ENCODE measurements at places on chromosomes 12 and 14.
A peak's percentile ranks its signal among the peaks of the same experiment; 100 is the strongest.

- DNase-seq = no peak
Observed at GRCh38 chr12:93015871-93016751, 87.0 kb upstream of the EEA1 start.

GRCh38 chr12:6078398-6079096, 45.9 kb downstream of the VWF start:
- DNase-seq = no peak

GRCh38 chr14:50797250-50798047, 33.5 kb downstream of the NIN start:
- DNase-seq = no peak

- DNase-seq = no peak
Observed at GRCh38 chr14:52862632-52863333, 71.4 kb upstream of the GNPNAT1 start.

- peak; percentile 46 for DNase-seq
Observed at GRCh38 chr12:51217133-51217967, 512 bp downstream of the POU6F1 start.

- no peak for DNase-seq
Observed at GRCh38 chr14:99316281-99317163, 44.5 kb upstream of the BCL11B start.

DNA sequence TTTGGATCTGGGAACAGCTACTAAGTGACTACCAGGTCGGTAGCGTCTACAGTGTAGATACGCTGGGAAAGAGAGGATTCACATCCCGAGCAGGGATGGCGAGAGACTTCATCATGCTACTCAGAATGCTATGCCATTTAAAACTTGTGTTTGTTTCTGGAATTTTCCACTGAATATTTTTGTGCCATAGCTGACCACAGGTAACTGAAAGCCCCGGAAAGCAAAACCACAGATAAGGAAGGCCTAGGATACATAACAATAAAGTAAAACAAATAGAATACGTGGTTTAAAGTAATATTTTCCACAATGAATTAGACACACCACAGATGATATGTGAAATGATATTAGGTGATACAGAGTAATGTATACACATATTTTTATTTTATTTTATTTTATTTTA, 7.9 kb upstream of the HCAR1 start:
- no peak for DNase-seq

- no peak for DNase-seq
Observed at GRCh38 chr12:117091758-117092510, 7.3 kb downstream of the TESC start.

DNA sequence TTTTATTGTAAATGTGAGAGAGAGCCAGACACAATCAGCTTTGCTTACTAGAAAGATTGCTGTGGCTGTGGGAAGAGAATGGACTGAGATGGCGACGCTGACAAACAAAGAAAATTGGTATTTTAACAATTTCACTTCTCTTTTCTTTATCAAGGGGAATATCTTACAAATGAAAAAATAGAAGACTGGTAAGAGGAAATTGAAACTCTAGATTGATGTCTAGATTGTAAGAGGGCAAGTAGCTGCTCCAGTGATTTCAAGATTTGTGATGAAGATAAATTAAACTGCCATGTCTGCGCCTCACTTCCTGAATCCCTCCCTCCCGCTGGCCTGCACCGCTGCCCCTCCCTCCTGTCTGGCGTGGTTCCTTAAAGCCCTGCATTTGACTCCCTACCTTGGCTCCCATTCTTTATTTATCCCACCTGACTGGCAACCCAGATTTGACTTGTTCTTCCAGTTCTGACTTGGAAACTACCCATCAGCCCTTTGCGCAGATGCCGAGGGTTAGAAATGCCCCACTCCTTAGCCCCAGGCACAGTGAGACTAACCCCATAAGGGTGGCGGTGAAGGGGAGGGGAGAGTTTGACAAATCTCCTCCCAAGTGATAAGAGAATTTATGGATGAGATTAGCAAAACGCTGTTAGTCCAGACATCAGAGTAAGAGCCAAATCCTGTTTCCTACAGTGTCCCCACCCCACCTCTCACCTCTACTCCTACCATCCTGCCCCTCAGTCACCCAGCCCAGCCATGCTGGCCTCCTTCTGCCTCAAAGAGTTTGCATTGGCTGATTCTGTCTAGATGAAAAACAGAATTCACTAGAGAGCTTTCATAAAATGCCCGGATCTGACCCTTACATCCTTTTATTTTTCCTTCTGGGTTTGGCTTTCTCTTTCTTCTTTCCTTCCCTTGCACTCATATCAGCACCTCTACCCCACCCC, 125.3 kb upstream of the ATF7IP start:
- no peak for DNase-seq

DNA sequence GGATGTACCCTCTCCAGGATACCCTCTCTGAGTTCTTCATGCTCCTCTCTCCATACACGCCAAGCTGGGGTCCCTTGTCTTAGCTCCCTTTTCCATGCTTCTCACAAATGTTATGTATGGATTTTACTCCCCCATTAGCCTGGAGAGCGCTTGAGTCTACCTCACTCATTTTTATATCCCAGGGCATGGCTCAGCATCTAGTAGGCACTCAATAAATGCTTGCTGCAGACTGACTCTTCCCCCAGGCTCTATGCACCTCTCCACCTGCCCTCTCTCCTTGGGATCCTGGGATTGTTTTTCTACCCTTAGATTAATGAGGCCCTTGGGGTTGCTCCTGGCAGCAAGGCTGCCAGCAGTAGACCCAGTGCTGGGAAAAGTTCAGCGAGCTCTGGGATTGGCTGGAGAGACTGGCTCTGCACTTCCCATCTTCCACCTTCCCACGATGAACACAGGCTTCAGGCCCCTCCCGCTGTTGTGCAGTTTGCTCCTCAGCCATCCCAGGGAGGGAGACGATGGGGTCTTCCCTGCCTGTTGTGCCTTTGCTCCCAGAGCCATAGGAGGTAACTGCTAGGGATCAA, 2.2 kb downstream of the NRIP2 start:
- DNase-seq = no peak

DNA sequence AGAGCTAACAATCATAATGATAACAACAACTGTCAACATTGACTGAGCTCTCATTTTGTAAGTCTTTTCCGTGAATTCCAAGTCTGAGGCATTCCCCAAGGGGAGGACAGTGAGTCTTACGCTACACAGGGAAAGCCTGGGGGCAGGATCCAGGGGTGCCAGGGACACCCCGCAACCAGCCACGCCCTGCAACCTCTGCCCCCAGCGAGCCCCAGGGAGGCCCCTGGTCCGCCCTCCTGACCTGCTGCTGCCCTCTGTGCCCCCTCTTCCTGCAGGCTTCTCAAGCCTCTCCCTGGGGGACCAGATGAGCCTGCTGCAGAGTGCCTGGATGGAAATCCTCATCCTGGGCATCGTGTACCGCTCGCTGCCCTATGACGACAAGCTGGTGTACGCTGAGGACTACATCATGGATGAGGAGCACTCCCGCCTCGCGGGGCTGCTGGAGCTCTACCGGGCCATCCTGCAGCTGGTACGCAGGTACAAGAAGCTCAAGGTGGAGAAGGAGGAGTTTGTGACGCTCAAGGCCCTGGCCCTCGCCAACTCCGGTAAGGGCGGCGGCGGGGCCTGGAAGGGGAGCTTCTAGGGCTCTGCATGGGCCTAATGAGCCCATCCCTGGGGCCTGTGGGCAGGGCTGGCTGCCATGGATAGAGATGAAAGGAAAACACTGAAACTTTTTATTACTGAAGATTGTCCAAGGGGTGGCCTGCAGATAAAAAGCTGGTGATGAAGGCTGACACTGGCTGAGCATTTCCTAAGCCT, 115.4 kb downstream of the ESRRB start:
- DNase-seq = no peak

DNA sequence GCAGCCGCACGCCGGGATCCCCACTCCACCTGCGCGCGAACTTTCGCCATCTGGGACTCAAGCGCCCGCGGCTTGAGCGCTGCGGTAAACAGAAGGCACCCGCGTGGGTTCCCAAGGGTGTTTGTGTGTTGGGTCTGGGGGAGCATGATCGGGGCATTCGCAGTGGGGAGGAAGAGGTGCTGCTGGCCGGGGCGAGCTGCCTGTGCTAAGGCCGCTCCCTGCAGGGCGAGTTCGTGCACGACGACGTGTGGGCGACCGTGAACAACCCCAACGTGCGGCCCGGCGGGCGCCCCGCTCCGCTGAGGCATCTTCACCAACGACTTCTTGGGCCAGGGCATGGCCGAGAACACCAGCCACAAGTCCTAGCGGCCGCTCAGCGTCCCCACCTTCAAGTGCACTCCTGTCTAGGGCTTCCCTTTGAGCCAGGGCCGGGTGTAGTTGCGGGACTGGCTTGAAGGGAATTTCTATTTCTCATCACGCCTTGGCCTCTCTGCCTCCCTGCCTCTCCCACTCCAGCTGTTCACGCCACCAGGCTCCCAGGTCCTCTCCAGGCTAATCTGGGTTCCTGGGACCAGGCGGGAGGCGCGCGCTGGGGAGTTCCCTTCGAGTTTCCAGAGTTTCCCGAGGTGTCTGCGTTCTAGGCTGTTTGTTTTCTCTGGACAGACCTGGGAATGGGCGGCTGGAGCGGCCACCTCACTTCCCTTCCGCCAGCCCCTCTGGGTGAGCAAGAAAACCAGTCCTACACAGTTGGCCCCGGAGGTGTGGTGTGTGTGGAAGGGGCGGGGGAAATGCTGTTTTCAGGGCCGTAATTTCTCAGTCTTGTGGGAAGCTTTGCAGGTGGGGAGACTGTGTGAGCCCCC, 417.8 kb upstream of the TMTC1 start:
- DNase-seq = no peak

- DNase-seq = no peak
Observed at GRCh38 chr12:12546314-12546772, 16.3 kb downstream of the DUSP16 start.

- no peak for DNase-seq
Observed at GRCh38 chr12:88960213-88960878, 380.1 kb upstream of the KITLG start.

- DNase-seq = no peak
Observed at GRCh38 chr12:131038159-131038558, 84.5 kb downstream of the ADGRD1 start.

GRCh38 chr12:106760184-106760531, 14.3 kb upstream of the RIC8B start:
- DNase-seq = no peak

- no peak for DNase-seq
Observed at GRCh38 chr12:6386491-6386890, 2.5 kb downstream of the LTBR start.

GRCh38 chr12:99495799-99496198, 151.8 kb upstream of the GARIN6 start:
- DNase-seq = no peak

DNA sequence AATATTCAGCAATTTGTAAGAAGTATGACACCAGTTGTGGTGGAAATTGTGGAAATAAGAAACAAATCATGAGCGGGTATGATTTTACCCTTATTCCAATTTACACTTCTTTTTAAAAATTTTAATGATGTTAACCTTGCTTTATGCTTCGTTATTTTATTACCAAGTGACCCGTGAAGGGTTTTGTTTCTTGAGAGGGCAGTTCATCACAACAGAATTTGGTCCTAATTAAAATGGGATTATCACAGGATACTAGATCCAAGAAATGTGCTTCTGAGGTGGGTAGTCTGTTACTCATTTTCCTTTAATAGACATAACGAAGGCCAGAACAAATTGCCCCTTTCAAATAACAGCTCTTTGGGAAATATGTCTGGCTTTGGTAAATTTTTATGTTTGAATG, 25.5 kb upstream of the RASSF8 start:
- no peak for DNase-seq

DNA sequence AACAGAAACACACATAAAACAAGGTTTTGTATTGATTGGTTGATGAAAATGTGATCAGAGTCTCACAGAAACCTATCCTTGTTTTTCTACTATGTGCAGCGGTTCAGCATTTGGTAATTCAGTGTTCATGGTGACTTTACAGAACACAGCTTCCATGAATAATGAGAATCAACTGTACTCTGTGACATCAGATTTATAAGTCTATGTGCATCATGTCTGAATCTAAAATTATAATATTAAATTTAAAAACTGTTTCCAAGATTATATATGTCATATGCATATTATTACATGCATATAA, 104.3 kb downstream of the SLC16A7 start:
- DNase-seq = no peak

DNA sequence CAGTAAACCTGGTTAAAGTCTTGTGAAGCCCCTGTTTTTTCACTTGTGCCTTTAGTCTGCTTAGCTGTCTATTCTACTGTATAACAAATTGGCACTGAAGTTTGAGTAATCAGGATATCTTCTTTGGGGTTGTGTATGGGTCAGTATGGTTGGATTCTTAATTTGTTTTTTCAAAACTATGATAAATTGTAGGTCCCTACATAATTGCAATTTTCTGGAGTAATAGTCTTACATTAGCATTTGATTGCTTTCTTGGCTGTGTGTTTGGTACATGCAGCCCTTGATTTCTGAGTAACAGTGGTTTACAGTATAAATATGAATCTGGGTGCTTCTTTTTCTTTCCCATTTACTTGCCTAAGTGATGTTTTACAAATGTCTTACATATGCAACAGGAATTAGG, 186.6 kb downstream of the TMTC2 start:
- DNase-seq = no peak

- DNase-seq = no peak
Observed at GRCh38 chr12:11651785-11652184, 2.3 kb downstream of the ETV6 start.

DNA sequence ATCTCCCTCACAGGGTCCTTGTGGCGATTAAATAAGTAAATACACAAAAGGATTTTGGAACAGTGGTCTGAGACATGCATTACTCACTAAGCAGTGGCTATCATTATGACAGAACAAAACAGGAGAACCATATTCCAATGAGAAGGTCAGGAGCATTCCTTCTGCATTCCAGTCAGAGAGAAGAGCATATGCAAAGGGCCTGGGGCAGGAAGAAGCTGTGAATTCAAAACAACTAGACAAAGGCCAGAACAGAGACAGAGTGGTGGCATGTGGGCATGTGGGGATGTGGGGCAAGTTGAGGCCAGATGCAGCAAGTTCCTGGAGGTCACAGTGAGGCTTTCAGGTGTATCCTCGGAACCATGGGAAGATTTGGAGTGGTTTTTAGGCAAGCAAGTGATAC, 70.1 kb upstream of the VRK1 start:
- no peak for DNase-seq

DNA sequence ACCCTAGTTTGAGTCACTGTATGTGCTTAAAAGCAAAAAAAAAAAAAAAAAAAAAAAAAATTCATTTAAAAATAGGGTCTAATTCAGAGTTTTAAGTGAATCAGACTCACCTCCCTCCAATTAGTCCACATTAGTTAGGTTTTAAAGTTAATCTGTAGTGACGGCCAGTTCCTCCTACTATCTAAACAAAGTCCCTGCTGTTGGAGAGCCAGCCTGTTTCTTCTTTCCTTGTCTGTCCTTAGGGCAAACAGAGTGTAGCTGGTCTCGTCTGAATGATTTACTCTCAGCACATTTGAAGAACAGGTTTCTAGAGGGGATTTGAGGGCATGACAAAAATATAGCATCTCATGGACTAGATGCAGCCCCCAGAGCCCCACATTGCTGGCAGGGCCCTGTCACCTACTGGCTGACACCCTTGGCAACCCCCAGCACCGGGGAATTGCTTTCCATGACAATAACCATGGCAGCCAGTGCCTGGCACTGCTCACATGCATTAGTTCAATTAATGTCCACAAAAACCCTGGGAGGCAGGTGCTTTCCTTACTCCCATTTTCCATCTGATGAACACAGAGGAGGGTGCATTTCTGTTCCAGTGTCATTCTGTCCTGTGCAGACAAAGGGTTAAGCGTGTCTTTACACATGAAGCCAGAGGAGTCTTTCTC, 138.3 kb downstream of the PLXNC1 start:
- no peak for DNase-seq

- DNase-seq = no peak
Observed at GRCh38 chr14:50619569-50620141, 48.5 kb downstream of the SAV1 start.

- no peak for DNase-seq
Observed at GRCh38 chr12:112096070-112096469, 12.5 kb downstream of the NAA25 start.

Measured in activated T-cell treated with anti-CD3 and anti-CD28 coated beads, Interleukin-2, amount 50 U/mL, for 48 hours (primary cell).